ENCODE measurements at places on chromosomes 5 and 9.

GRCh38 chr5:124936626-124936933 is 190.1 kb upstream of the ZNF608 start:
- no peak for DNase-seq

GRCh38 chr5:167064198-167064776 is 1227.2 kb upstream of the WWC1 start:
- no peak for DNase-seq

DNA sequence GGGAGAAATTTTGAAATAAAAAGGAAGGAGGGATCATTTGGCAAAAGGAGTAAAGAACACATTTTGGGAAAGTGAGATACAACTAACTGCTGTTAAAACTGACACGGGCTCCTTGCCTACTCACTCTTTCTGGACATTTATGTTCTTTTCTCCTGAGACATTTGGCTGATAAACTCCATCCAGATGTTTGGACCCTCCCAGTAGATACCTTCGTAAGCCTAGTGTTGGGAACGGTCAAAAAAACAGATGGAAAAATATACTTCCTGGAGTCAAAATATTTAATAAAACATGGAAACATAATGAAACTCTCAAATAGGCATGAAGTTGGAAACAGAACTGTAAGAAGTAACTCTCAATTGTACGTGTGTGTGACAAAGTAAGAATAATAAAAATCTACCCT is 360.1 kb upstream of the RIOK2 start:
- DNase-seq = no peak

DNA sequence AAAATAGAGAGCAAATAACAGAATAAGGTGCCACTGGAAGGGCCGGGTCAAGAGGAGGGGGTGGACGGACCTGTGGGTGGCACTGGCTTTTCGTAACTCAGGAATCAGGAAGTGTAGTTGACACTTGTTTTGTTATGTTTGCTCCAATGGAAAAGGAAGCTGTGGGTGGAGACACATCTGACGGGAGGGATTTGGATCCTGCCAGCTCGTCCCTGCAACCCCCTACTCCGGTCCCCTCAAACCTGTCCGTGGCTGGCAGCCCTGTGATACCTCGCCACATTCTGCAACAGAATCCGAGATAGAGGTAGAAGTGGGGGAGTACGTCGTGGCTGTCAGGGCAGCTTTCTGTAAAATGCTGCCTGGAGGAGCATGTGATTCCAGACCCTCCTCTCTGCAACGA is 104.2 kb upstream of the IER5L start:
- DNase-seq = no peak

- DNase-seq = peak; percentile 20
Observed at GRCh38 chr9:113178087-113178486, 27.3 kb downstream of the SLC31A2 start.

DNA sequence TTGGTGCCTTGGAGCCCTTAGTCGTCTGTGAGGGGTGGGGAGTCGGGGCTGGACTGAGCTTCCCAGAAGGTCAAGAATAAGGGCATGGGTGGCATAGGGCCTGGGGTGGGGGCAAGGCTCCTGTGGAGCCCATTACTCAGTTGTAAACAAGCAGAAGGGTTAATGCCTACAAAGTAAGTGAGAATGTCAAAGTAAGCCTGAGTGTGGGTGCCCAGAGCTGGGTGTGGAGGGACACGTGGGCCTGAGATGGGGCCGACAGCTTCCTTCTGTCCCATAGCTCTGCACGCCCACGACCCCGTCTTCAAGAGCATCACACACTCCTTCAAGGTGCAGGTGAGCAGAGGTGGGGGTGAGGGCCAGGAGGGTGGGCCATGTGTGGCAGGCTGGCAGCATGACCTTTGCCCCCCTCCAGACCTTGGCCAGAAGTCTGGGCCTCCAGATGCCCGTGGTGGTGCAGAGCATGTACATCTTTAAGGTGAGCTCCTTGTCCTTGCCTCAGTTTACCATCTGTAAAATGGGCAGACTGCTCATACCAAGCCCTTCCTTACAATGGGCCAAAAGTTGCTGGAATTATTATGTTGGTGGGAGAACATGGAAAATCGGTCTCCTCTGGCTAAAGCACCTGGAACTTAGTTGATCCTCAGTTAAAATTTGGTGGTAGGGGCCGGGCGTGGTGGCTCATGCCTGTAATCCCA is 11.1 kb downstream of the DOLK start:
- DNase-seq = no peak

DNA sequence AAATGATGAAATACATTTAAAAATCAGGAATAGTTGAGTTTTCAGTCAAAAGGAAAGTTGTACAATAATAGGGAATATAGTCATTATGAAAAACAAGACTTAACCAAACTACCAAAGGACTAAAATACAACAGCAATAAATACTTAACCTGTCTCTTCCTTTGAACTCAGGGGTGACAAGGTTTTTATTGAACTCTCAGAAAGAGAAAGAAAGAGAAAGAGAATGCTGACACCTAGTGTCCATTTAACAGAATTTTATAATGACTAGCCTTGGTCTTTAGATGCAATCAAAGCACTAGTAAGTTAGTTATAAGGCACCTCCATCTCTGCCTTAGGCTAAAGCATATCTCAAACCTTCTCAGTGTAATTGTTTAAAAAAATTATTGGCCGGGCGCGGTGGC is 47.5 kb downstream of the UIMC1 start:
- DNase-seq = no peak

- no peak for DNase-seq
Observed at GRCh38 chr9:111890334-111890733, 6.3 kb upstream of the UGCG start.

DNA sequence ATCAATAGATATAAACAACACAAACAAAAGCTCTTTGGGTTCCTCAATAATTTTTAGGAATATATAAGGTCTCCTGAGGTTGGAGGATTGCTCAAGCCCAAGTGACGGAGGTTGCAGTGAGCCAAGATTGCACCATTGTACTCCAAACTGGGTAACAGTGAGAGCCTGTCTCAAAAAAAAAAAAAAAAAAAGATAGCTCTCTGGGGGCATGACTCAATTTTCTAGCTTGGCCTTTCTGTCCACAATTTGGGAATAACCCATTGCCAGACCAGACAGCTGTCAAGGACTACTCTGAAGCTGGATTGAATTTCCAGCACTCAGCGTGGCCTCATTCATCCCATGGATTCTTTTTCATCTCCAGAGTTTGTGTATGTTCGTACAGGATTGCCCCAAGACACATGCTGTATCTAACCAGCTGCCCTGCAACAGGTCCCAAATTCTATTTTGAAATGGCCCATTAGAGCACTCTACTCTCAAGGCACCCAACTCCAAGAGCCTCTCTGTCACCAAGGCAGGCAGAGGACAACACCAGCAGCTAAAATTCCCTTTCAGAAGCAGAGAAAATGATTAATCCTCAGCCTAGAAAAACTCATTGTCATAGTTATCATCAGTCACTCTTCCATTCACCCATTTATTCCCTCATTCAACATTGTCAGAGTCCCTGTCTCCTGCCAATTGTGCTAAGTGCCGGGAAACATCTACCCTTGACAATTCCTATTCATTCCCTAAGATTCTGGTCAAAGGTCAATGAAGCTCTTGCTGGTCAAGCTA is 8.7 kb downstream of the FAM193B start:
- peak; percentile 73 for DNase-seq

GRCh38 chr5:63247651-63248050 is 669.0 kb downstream of the LRRC70 start:
- no peak for DNase-seq

DNA sequence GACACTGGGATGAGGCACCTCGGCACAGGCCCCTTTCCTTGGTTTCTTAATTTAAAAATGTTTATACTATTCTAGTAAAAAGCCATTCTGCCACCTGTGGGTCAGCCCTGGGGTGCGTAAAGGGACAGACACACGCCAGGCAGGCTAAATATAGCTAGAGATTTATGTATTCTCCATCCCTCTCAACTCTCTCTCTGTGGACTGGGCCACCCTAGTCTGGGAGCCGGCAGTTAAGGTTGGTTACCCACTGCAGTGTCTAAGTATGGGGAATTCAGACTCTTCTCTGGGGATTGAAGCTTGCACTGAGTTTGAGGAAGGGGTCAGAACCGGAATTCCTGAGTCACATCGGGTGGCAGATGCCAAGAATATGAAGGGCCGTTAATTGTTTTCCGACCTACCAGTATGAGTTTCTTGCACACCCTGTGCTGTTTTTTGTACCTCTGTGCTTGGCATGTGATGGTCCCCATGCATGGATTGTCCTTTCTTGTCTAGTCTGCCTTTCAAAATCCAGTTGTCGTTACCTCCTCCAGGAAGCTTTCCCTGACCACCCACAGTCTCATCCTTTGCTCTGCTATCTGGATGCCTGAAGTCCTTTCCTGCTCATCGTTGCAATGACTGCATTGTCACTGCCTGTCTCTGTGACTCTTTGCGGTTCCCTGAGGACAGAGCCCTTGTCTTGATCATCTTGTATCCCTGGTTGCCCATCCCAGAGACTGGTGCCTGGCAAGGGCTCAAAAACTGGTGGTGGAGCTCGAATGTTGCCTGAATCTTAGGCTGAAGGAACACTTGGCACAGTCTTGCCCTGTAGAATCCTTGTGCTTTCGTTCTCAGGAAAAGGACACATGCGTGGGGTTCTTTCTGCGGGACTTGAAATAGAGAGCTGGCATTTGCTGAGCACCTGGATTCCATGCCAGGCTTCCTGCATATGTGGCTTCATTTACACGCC is 2.1 kb downstream of the NEURL1B start:
- no peak for DNase-seq

DNA sequence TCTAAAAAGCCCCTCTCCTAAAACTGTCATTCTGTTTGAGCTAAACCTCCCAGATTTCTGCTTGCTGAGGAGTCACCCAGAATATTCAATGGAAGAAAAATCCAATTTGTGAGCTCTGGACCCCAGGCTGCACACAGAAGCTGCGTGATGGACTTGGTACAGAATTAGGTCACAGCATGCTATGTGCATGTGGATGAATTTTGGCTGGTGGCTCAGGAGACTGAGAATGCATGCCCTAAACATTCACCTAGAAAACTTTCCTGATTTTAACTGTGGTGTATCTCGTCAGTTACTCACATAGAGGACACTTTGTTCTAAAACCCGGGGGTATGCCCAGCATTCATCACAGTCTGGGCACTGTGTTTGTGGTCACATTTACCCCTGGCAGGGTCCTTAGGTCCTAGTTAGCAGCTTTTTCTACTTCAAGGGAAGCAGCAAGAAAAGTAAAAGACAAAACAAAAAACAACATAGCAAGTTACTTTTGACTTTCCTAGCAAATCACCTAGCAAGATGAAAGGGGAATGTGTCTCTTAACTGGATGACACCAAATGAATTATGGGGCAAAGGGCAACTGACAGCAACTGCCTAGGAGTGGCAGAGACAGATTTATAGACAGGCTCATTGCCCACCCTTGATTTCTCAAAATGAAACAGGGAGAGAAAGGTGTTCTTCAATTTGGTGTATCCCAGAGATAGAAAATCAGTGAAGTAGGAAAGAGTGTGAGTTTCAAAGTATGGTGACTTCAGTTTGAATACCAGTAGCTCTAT is 8.3 kb upstream of the SHROOM1 start:
- DNase-seq = no peak

GRCh38 chr9:37939575-37940095 is 35.7 kb upstream of the SLC25A51 start:
- DNase-seq = no peak

DNA sequence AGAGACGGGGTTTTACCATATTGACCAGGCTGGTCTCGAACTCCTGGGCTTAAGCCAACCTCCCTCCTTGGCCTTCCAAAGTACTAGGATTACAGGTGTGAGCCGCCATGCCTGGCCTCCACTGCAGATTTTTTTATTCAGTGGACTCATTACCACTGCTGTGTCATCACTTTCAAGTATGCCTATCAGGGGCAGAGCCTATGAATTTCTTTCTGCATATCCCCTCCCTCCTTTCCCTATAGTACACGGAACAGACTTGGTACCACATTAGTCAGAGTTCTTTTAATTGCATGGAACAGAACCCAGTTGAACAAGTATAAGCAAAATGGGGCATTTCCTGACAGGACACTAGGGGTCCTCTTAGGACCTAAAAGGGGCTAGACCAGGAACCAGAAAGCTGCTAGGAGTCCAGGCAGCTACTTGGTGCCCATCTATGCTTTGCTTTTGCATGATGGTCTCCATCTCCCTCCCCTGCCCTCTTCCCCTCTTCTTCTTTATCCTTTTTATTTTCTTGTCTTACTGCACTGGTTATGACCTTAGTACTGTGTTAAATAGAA is 5.8 kb downstream of the BSPRY start:
- DNase-seq = no peak

GRCh38 chr9:1071730-1072129 is 21.6 kb downstream of the DMRT2 start:
- no peak for DNase-seq

- no peak for DNase-seq
Observed at GRCh38 chr9:114434878-114435311, 47.1 kb upstream of the AKNA start.

GRCh38 chr9:4596165-4596922 is 65.8 kb upstream of the PLPP6 start:
- DNase-seq = no peak

DNA sequence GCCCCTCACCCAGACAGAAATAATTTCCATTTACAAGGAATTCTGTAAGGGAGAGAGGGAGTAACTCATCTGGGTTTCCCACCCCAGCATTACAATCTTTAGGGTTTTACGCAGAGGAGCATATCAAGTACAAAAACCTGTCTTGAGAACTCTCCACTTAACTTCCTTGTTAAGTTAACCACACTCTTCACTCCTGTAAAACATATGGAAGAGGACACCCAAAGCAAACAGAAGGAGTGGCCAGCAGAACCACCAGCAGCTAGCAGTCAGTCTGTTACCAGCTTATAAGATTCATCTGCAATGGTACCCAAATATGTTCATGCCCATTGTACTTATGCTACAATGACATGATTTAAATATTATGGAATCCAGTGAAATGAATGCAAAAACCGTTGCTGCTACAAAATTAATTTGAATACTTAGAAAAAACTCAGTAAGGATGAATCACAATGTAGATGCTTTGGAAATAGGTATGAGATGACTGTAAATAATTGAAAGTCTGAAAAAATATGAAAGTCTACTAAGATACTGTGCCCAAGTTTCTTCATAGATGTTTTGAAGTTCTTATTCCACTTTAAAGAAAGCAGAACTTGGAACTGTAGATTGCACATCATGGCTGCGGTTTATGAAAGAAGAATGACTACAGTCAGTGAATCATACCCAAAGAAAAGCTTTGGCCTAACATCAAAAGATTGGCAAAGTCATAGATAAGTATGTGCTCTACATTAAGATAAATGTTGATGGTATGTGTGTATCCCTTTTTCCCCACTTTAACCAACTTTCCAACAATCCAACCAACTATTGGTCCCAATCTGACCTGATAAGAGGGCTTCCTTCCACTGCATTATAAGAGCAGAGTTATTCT is 233.6 kb downstream of the ACTL7B start:
- DNase-seq = peak; percentile 48

DNA sequence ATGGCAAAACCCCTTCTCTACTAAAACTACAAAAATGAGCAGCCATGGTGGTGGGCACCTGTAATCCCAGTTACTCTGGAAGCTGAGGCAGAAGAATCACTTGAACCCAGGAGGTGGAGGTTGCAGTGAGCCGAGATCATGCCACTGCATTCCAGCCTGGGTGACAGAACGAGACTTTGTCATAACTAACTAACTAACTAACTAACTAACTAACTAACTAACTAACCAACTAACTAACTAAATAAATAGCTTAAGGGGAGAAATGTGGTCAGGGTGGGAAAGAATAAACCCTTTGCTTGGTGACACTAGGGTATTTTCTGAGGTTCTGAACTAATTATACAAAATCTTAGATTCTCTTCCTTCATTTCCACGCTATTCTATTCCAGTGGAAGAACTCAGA is 184.4 kb upstream of the MEF2C start:
- DNase-seq = no peak

Data from GM04504 (cell line).